ENCODE measurements at places on chromosomes 5 and 9. TPM values are rescaled to one million over a fixed set of nuclear protein-coding genes. Genes with fewer than 3 reads are reported as not detected.

DNA sequence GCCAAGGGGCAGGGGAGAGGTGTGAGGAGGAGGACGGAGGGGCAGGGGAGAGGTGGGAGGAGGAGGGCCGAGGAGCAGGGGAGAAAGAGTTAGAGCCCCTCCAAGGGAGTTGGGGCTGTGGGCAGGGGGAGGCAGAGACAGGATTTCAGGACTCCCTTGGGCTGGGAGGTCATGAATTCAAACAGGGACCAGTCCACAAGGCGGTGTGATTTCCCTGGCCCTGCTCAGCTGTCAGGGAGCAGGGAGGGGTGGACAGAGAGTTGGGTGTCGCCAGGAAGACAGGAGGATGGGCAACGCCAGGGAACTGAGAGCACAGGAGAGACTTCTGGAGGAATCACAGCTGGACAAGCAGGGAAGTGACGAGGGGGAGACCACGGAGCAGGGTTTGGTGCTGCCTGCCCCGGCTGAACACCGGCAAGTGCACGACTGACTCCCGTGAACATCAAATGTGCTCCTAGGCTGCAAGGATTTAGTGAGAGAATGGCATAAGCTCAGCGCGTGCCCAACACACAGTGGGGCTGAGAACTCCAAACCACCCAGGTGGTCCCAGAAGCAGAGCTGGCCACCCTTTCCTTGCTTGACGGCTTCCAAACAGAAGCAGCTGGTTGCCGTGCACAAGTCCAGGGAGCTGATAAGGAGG lies 17.8 kb upstream of the OLFM1 start:
- DNase-seq, result no peak

The CKS2 gene
- total RNA-seq, result 13.1 TPM

The CCNO gene
- not detected for total RNA-seq

GRCh38 chr9:126043681-126044080 lies 282.9 kb upstream of the MVB12B start:
- DNase-seq, result no peak

DNA sequence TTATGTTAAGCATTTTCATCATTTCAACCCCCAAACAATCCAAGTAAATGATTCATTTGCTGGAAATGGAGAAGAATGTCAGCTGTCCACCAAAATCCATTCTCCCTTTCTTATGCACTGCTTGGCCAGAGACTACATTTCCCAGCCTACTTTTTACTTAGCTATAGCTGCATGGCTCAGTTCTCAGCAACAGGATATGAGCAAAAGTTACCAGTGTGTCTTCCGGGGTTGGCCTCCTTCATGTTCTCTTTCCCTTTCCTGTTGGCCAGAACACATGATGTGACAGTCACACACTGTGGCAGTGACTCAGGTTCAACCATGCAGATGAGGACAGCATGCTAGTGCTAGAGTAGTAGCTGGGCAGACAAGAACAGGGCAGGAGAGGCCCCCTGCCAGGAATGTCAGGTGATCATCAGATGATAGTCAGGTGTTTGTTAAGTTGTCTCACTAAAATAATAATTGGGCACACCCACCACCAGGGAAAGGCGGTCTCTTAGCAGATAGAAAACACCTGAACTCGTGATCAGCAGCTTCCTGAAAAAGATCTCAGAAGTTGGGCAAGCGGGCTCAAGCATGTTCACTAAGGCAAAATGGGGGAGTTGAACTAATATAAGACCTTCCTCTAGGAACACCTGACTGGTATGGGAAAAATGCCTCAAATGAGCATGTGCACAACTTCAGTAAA lies 12.2 kb downstream of the GPR150 start:
- DNase-seq, result peak; percentile 56

Measured in T-cell (primary cell).